ENCODE measurements at places on chromosomes 1 and 21. TPM values are rescaled to one million over a fixed set of nuclear protein-coding genes. Genes with fewer than 3 reads are reported as not detected.

The KCNJ9 gene
- not detected for polyA plus RNA-seq

The DYNLT4 gene
- polyA plus RNA-seq = 1.1 TPM

The LRRC53 gene
- not detected for polyA plus RNA-seq

The CHIA gene
- polyA plus RNA-seq = not detected

The C1orf53 gene
- 6.5 TPM for polyA plus RNA-seq

The SPATA17 gene
- polyA plus RNA-seq = not detected

Measured in endothelial cell of umbilical vein (primary cell).